ENCODE measurements at places on chromosomes 3 and 15.

DNA sequence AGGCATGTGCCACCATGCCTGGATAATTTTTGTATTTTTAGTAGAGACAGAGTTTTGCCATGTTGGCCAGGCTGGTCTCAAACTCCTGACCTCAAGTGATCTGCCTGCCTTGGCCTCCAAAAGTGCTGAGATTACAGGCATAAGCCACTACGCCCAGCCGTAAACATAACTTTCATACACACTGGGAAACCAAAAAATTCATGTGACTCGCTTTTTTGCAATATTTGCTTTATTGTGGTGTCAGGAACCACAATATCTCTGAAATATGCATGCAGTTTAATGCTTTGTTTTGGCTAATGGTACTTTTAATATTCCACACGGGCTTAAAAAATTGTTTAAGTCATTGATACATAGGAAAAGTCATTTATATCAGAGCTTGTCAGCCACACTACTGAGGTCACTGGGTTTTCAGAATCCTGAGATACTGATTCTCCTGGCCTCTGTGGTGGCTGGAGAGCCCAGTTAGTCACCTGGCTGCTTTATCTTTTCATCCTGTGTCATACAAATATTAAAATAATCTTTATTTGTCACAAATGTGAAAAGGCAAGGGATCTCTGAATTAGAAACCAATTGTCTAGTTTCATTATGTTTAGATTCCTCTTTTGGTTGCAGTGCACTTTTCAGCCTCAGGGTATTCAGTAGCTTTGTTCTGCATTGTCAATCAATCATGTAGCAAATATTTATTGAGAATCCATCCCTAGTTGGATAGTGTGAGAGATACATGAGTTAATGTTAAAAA, 10.0 kb downstream of the TMEM62 start:
- no peak for DNase-seq

- no peak for DNase-seq
Measured at GRCh38 chr3:164095279-164095678, 983.0 kb downstream of the SI start.

- DNase-seq, result no peak
Measured at GRCh38 chr3:50136714-50137405, 18.3 kb upstream of the SEMA3F start.

GRCh38 chr3:188133646-188134045, 20.3 kb upstream of the LPP start:
- DNase-seq, result no peak

GRCh38 chr3:4724051-4724629, 231.0 kb downstream of the ITPR1 start:
- DNase-seq, result no peak

DNA sequence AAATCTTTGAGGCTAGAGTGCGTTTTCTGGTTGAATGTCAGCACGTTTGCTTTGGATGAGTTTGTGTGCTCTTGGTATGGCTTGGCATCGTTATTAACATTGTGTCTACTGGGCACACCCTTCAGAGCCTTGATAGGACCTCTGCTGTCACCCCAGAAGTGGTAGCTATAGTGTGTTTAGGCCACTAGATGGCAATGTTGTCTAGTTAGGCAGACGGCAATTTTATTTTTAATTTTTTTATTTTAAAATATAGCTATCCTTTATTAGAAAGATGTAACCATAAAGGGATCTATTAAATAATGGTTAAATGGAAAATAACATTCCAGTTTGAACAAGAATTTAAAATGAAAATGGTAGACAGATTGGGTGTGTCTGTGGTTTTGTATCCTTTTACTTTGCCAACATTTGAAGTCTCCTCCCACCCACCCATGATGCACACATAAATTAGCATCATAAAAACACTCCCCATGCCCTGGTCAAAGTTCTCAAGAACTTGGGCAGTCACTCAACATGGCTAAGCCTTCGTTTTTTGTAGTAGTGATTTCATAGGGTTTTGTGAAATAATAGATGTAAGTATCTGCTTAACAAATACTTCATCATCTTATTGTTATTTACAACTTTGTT, 200.7 kb downstream of the KCNH8 start:
- DNase-seq, result no peak

DNA sequence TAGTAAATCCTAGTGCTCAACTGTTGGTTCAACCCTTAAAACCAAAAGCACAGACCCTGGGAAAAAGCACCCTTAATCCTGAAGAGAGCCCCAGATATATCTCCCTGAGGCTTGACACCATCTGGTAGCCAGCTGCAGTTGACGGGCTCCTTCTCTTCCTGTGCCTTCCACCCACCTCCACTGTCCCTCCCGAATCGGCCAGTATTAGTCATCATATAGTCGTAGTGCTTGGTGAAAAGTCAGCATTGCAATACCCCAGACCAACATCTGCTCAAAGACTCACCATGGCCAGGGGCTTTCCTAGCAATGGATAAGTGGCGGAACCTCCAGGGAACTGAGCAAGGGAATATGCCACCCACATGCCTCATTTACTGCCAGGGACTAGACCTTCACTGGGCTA, 125.6 kb upstream of the CRBN start:
- no peak for DNase-seq

- no peak for DNase-seq
Measured at GRCh38 chr3:39189959-39190269, 2.5 kb downstream of the XIRP1 start.

- no peak for DNase-seq
Measured at GRCh38 chr3:9280451-9281219, 31.2 kb upstream of the SRGAP3 start.

- DNase-seq, result no peak
Measured at GRCh38 chr3:184665101-184665500, 46.8 kb downstream of the MAGEF1 start.

GRCh38 chr3:62375655-62376453, 2.5 kb upstream of the FEZF2 start:
- no peak for DNase-seq

DNA sequence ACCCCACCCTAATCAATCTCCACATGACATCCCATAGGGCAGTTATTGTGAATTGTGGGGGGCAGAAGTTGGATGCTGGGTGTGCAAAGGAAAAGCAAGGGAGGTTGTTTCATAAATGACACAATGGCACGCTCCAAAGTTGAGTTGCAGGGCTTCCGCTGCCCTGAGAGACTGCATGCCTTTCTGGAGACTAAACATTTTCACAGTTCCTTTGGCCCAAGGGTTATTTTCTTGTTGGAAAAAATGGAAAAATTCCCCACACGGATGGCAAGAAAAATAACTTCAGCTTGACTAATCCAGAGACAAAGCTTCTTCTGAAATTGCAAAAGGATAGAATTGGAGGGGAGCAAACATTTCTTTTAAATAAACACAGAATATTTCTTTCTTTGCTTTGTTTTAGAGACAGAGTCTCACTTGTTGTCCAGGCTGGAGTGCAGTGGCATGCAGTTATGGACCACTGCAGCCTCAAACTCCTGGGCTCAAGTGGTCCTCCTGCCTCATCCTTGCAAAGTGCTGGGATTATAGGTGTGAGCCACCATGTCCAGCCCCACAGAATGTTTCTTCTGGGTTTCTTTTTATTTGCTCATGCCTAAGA, 19.1 kb upstream of the TPM1 start:
- DNase-seq, result no peak

DNA sequence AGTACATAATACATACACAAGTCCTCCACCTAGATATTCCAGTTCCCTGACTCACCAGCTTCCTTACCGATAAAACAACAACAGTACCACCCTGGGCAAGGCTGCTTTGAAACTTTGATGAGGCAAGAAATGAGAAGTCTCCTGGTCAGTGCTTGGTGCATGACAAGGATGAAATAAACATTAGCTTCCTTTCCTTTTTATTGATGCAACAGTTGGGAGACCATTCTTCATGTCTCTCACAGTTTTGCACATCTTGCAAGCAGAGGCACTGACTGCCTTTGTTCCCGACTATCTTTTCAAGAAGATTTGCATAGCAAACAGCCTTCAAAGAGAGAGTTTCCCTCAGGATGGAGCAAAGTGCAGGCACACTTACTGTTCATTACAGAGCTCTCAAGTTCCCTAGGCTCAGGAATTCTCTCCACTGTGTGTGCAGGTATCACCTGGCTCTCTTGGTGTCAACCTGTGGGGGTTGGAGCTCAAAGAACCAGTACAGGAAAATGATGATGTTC, 65.2 kb downstream of the MYLK start:
- DNase-seq, result no peak

GRCh38 chr3:72804361-72804760, 43.9 kb downstream of the SHQ1 start:
- no peak for DNase-seq

GRCh38 chr15:100787567-100788417, 91.8 kb upstream of the ALDH1A3 start:
- DNase-seq, result no peak

GRCh38 chr3:188594139-188594538, 440.2 kb downstream of the LPP start:
- no peak for DNase-seq

DNA sequence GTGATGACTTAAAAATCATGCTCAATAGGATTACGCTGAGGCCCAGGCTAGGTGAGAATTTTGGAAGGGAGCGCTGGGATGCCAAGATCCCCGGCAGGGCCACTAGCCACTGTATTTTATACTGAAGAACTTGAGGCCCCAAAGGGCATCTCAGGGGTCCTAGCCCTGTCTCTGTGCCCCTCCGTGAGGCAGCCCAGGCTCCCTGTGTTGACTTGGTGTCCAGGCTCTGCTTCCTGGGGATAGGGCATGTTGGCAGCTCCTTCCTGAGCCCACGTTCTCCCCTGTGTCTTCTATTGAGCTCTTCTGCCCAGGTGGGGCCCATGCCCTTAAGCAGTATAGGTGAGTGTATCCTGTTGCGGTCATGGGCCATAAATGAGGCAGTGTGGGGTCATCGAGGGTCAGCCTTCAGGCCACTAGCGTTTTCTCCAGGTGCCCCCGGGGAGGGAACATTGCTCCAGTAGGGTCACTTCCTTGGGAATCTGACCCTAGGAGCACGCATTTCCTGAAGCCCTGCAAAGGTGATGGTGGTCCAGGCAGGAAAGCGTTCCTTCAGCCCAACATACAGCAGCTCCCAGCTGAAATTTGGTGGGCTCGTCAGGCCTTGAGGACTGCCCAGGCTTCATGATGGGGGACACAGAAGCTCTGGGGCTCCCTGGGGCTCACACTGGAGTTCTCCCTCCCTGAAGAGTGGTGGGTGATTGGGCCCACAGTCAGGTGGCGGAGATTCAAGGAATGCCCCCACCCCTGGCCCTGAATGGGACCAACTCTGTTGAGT, 189.4 kb downstream of the UBE3A start:
- DNase-seq, result no peak

- no peak for DNase-seq
Measured at GRCh38 chr3:193897288-193897687, 238.7 kb upstream of the HES1 start.

DNA sequence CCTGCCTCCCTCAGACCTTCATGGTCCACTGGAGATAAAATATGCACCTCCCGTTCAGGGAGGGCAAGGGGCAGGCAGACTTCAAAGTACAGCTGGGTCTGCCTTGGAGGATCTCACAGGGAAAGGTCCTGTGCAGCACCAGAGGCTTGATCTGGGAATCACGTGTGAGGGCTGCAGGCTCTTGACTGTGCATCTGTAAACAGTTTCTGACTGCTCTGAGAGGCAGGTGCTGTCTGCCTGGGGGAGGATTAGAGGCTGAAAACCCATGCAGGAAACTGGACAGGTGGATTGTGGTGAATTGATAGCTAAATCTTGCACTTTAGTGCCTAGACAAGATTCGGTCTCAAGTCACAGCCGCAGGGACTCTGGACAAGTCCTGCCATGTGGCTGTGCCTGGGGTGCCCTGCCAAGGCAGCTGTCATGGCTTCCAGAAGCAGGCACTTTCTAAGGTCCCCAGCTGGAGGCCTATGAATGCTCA, 239.3 kb downstream of the EPHB1 start:
- no peak for DNase-seq

DNA sequence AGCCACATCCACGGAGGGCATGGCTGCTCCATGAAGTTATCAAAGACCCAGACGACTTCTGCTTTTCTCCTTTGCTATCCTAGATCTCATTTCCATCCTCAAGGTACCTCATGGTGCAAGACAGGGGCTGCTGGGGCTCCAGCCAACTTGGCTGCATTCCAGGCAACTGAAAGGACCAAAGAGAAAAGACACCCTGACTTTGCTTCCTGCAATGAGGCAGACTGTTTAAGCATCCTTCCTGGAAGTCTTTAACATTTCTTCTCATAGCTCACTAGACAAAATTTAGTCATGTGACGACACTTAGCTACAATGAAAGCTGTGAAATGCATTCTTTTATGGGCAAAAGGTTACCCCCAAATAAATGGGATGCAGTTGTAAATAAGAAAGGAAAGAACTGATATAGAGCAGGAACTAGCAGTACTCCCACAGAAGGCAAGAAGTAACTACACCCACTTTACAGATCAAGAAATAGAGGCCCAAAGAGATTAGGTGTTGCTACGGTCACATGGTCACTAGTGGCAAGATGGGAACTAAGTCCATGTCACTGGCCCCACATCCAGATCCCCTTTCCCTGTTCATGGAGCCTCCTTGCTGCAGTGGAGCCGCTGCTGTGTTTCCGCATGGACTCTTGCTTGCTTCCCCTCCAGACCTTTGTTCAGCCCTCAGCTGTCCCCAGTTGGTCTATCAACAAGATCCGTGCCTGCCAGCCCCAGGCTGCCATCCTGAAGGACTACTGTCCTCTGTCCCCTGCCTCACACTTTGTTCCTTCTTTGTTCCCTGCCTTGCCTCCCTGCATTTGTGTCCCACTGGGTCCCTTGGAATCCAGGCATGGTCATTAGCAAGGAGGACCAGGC, 107.0 kb downstream of the XXYLT1 start:
- DNase-seq, result no peak

- no peak for DNase-seq
Measured at GRCh38 chr3:149547954-149548668, 73.6 kb downstream of the TM4SF4 start.

DNA sequence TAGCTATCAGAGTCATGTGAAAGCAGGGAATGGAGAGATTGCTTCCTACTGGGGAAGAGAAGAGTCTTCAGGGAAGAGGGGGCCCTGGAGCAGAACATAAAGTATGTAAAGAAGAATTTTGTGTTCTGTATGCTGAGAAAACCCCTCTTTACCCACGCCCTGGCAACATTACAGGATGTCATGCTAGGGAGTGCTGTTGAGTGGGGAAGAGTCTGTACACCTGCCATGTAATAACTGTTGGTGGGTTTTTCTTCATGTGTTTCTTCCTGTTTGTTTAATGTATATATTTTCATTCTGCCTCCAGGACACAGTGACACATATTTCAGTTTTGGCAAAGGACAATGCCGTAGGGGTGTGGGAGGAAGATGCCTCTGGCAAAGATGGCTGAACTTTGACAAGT, 122.8 kb upstream of the LPP start:
- DNase-seq, result no peak

GRCh38 chr3:38029400-38030125, at the start of gene PLCD1:
TSS of gene PLCD1 (minus strand) at chr3:38029642. CDS start at chr3:38029539, 103 bp downstream.
- no peak for DNase-seq

- DNase-seq, result no peak
Measured at GRCh38 chr15:43238671-43239131, 17.9 kb upstream of the EPB42 start.

- no peak for DNase-seq
Measured at GRCh38 chr3:131688370-131688769, 185.6 kb upstream of the MRPL3 start.

GRCh38 chr3:124966521-124967445, 32.2 kb upstream of the MUC13 start:
- DNase-seq, result no peak

- no peak for DNase-seq
Measured at GRCh38 chr3:134937256-134938028, 142.4 kb downstream of the EPHB1 start.

GRCh38 chr3:46656778-46657556, 36.5 kb downstream of the ALS2CL start:
- no peak for DNase-seq

All from stimulated activated CD8-positive, alpha-beta memory T cell treated with anti-CD3 and anti-CD28 coated beads, Interleukin-7, amount 100 ng/mL, for 24 hours (primary cell).